ENCODE measurements at places on chromosomes 16 and 17.

GRCh38 chr17:83149029-83149725 is 69.8 kb downstream of the METRNL start:
- DNase-seq, result peak; percentile 37

GRCh38 chr17:51813140-51813783 is 345.3 kb downstream of the CA10 start:
- DNase-seq, result no peak

GRCh38 chr16:49586466-49587450 is 213.2 kb downstream of the C16orf78 start:
- DNase-seq, result peak; percentile 44

DNA sequence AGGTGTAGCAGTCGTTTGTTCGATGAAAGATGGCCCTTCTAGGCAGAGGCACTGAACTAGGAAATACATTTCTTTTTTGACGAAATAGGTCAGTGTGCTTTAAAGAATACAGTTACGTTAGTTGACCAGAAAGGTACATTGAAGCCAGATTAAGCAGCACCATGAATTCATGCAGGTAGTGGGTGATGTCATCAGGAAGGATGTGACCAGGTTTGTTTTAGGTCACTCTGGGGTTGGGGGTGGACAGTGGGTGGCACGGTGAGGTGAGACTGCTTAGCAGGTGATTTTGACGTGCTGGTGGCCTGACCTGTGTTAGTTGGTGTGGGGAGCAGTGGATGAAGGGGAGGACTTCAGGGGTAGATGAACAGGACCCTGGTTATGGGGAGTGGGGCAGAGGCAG is 3.6 kb downstream of the INO80E start:
- no peak for DNase-seq

GRCh38 chr17:4969551-4970173 is 2.0 kb upstream of the SPAG7 start:
- DNase-seq, result no peak

DNA sequence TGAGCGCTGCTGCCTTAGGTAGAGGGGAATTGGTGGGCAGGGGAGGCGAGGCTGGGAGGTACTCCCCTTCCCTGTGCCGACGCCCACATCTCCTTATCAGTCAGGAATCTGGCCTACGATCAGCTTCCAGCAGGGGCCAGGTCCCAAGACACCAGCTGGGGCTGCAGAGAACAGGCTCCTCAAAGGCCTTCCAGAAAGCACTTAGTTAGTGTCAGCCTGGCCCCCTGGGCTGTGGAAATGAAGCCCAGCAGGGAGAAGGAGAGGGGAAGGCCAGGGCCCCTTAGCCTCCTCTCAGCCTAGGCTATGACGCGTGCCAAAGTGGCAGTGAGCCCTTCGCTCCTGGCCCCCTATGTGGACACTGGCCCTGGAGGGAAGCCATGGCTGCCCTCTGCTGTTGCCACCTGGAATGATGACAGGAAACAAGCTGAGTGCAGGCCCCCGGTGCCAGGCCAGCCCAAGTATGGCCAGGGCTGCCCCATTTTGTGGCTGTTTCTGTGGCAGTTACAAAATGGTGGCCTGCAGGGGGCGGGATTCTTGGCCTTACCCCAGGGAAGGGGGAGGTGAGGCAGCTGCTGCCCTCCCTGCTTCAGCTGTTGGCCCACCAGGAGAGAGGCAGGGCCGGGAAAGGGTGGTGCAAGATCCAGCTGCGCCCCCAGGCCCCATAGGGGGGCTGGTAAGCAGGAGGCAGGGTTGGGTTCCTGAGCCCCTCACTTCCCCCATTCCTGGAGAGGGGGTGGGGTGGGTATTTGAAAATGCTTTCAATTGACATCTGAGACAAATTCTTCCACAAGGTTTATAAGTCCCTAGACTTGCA is 11.3 kb downstream of the TBX4 start:
- DNase-seq, result no peak

DNA sequence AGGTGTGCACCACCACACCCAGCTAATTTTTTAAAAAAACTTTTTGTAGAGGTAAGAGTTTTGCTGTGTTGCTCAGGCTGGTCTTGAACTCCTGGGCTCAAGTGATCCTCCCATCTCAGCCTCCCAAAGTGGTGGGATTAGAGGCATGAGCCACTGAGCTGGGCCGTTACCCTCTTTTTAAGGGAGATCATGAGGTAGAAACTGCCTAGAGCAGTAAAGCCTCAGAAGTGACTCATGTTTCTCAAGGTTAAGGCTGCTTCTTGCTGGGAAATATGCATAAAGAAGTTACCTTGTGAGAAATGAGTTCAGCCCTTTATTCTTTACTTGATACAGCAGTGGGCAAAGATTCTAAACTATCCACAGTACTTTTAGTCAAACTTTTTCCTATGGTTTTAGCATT is 38.2 kb downstream of the GRB2 start:
- no peak for DNase-seq

DNA sequence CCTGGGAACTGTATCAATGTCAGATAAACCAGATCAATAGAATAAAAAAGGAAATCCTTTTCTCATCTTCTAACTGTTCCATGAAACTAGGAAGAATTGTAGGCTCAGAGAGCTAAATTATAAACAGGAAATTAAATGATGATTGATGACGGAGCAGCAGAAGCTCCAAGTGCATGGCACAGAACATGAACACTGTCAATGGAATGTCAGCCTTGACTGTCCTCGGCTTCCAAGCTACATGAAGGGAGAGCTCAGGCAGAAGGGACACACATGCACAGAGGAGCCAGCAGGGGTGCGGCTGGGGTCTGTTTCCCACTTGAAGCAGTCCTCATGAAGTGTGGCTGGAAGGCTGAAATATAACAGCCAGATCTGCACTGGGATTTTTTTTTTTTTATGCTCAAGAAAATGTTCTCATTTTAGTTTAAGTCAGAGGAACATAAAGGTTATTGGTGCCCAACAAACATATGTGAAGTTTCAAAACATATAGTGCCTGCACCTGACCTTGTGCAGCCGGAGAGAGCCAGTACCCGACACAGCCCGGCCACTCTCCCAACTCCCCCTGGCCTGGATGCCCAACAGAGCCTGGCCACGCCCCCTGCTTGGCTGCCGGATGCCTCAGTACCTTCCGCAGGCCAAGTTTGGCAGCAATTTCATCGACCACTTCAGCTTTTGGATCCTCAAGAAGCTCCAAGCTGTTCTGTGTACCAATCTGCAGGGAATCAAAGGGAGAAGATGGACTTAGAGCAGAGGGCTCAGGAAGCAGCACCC is 37.0 kb downstream of the NPLOC4 start:
- DNase-seq, result no peak

DNA sequence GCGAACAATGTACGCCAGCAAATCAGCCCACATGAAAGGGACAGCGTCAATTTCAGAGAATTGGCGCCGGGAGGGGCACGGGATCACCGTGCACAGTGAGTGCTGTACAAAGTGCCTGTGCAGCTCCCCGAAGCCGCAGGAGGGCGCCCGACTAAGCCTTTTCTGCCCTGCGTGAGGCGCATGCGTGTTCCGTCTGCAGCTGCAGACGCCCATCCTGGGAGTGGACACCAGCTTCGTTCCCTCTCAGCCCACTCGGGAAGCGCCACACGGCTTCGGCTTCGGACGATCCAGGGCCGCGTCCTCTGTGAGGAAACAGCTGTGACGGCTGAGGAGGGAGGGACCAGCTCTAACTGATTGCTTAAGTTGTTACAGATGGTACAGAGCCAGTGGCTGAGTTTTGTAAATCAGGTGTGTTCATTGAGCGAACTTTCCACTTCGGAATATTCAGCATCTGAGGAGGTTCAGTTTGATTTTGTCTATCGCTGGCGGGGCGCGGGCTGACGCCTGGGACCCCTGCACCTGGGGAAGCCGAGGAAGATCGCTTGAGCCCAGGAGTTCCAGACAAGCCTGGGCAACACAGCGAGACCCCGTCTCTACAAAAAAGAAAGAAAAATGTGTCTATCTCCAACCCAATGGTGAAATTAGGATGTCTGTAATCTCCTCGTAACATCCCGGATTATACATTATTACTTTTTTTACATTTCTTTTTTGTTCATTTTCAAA is 15.4 kb upstream of the ZNF287 start:
- DNase-seq, result peak; percentile 92

GRCh38 chr17:35775583-35775982 is 14.9 kb downstream of the C17orf50 start:
- no peak for DNase-seq

- DNase-seq, result peak; percentile 77
Measured at GRCh38 chr16:57372372-57373116, at the start of gene CX3CL1. Gene CX3CL1, plus strand, starts transcription at chr16:57372490. Its CDS starts 79 bp downstream, at chr16:57372569.

- DNase-seq, result no peak
Measured at GRCh38 chr16:85810742-85811115, 11.2 kb downstream of the COX4I1 start.

- no peak for DNase-seq
Measured at GRCh38 chr17:4934173-4934979, 2.3 kb downstream of the GP1BA start.

GRCh38 chr17:50101346-50102163 is 6.4 kb downstream of the PDK2 start:
- DNase-seq, result no peak

DNA sequence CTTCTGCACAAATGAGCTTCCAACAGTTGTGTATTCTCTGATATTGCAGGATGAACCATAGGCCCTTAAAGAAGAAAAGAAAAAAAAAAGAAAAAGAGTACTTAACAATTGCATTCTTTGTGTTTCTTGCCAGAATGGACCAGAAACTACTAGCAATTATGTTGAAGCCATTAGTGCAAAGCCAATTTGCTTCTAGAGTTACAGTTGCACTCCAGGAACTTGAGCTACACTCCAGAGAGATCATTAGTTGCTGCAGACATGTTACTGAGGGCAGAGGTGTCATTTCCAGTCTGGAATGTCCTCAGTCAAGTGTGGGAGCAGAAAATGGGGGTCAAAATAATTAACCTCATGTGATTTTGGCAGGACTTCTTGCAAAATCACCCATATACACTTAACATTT is 85.6 kb upstream of the CCL2 start:
- no peak for DNase-seq
